Stimulated activated CD4-positive, alpha-beta T cell treated with anti-CD3 and anti-CD28 coated beads, Interleukin-1b, Interleukin-23, amount 100 ng/mL, for 1 hour (primary cell): ENCODE measurements at places on chromosomes 7 and 10.

DNA sequence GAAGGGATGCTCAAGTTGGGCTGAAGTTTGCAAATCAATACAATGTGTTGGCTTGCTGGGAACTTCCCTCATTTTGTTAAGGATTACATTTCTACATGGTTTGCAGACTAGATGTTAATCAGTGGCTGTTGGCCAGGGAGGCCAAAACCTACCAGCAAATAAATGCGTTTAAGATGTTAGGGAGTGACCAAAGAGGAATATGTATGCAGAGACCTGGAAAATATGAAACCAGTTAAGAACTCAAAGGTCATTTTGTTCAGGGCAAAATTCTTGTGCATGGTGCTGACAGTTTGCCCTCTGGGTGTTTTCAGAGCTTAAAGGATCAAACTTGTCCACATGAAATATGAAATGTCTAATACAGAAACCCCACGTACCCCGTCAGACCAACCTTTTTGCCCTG, 30.3 kb downstream of the GATA3 start:
- DNase-seq = no peak

GRCh38 chr10:24209432-24209771, 464 bp downstream of the KIAA1217 start:
- no peak for DNase-seq

DNA sequence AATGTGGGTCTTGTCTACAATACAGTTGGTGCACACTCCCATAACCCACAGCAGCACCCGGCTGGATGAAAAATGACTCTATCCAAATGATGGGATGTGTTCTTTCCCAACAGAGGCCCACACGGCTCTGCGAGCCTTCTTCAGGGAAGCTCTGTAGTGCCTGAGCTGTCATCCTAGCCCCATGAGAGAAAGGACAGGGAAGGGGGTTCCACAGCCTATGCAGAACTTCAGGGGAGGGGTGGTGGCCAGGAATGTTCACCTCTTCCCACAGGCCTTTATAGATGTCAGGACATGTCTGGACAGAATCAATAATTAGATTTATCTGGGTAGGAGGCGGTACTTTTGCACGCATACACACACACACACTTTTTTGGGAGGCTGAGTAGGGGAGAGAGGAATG, 109.0 kb downstream of the JCAD start:
- DNase-seq = no peak

DNA sequence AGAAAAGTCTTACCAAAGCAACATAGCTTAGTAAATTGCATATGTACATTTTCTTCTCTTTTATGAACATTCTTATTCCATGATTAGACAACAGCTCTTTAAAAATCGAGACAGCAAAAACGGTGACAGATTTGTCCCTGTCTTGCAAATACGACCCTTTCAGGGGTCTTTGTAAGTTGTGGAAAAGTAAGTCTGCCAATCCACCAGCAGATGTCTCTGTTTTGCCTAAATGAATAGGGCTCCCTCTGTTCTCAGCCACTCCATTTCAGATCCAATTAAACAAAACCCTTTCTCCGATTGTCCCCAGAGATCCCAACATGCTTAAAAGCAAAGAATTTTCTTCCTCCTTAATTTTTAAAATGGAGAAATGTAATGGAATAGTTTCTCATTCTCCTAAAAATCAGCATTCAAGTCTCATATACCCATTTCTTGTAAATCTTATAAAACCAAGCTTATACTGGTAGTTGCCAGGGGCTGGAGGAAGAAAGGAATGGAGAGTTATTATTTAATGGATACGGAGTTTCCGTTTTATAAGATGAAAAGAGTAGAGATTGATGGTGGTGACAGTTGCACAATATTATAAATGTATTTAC, 61.0 kb upstream of the NFE2L3 start:
- DNase-seq = no peak

DNA sequence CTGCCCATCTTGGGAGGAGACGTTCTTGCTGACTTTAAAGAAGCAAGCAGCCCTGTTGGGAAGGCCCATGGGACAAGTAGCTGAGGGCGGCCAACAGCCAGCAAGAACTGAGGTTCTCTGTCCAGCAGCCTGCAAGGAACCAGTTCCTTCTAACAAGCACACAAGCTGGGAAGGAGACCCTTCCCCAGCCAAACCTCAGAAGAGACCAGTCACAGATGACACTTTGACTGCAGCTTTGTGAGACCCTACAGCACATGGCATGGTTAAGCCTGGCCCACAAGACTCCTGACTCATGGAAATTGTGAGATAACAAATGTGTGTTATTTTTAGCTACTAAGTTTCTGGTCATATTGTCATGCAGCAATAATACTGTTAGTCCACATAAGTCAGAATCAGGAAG, 99.9 kb downstream of the PRLHR start:
- DNase-seq = no peak

DNA sequence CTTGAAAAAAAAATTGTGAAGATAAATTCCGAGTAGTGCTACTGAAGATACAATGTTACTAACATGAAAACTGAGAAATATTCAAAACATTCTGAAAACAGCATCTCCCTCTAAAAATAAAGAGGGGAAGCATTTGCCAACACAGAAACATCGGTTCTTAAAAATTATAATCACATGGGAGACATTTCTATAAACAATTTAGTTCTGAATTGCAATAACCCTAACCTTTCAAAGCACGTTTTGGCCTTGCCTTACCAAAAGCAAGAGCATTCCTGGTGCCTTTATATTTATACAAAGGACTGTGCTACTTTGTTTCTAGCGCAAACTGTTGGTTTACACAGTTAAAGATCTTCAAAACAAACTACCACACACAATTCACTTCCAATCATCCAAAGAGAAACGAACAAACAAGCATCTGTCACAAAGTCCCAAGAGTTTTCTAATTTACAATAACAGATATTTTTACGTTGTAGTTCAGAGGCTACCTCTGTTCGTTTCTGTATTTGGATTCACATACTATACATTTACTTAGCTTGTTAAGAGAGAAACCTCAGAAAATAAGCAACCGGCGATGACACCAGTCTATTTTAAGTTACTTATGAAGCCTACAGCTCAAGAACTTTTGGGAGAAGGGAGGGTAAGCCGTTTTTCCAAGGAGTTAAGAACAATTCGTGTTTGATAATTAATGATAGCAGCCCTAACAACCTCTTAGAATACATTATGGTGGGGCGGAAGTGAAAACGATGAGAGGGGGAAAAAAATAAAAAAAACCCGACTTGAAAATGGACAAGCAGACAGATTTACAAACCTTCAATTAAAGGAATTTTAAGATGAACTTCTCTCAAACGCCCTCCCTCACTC, 1.3 kb downstream of the ABI1 start:
- no peak for DNase-seq

DNA sequence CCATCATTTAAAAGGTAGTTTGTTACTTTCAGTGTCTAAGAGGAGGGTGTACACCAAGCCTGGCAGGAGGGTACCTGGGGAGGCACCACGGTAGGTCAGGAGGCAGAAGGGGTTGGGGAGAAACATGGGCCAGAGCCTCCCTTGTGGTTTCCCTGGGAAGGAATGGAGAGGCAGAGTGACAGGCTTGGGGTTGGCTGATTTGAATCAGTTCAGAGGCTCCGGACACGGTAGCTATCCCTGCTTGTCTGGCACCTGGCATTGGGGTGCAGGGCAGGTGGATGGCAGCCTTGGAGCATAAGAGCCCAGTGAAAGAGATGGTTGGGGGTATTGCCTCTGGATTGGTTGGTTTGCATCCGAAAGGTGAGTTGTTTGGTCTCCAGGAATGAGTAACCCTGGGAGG, 30.2 kb upstream of the PFKP start:
- DNase-seq = no peak

- no peak for DNase-seq
These were observed 260.3 kb downstream of the AHR start for GRCh38 chr7:17558558-17559332.

- DNase-seq = no peak
These were observed 315.1 kb downstream of the TNS3 start for GRCh38 chr7:47266799-47267198.

DNA sequence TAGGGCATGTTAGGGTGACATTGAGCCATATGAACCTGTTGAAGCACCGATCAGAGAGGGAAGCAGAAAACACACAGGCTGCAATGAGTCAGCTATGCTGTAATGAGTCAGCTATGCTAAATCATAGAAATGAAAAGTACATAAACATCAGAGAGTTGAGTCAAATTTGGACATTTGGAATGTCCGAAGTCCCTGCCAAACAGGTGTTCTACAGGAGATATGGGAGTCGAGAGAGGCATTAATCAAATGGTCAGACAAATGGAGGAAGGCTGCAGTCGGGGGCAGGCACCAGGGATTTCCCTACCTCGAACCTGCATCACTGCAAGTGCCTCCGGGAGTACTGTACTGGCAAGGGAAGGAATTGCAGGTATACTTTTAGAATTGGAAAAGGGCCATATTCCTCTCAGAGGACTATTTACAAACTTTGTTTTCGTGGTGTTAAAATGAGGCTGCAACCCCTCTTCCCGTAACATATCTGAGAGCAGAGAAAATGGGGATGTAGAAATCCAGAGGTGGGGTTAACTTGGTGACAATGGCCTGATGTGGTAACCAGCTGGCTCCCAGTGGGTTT, 8.8 kb upstream of the ZC3HAV1 start:
- no peak for DNase-seq

DNA sequence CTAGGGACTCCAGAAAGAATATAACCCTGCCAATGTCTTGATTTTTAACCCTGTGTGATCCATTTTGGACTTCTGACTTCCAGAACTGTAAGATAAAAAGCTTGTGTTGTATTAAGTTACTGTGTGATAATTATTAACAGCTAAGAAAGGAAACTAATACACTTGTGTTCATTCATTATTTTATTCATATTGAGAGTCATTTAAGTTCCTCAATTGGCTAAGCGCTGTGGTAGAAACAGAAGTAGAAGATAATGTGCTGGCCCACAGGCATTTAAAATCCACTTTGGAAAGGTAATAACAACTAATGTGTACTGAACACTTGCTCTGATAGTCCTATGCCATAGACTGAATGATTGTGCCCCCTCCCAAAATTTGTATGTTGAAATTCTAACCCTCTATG, 471.7 kb upstream of the GHITM start:
- DNase-seq = no peak

DNA sequence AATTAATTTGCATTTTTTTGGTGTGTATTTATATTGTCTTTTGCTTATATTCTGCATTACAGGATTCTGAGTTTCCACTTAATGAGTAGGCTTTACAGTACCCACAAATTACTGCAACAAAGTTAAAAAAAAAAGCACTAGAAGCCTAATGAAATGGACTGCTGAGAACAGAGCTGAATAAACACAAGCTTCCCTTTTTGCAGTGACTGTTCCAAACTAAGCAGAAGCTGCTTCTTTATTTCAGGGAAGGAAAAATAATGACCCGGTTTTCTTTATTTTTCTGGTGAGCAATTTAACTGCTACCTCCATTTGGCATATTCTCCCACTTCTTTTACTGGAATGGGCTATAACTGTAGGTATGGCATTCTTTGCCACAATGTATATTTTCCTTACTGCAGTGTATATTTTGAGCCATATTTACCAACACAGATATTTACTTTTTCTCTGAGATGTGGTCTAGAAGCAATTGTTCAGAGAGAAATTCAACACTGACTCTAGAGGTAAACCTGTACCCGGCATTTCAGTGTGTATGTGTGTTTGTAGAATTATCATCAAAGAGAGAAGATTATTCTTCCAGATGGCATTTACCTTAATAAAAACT, 56.9 kb downstream of the HDAC9 start:
- no peak for DNase-seq

DNA sequence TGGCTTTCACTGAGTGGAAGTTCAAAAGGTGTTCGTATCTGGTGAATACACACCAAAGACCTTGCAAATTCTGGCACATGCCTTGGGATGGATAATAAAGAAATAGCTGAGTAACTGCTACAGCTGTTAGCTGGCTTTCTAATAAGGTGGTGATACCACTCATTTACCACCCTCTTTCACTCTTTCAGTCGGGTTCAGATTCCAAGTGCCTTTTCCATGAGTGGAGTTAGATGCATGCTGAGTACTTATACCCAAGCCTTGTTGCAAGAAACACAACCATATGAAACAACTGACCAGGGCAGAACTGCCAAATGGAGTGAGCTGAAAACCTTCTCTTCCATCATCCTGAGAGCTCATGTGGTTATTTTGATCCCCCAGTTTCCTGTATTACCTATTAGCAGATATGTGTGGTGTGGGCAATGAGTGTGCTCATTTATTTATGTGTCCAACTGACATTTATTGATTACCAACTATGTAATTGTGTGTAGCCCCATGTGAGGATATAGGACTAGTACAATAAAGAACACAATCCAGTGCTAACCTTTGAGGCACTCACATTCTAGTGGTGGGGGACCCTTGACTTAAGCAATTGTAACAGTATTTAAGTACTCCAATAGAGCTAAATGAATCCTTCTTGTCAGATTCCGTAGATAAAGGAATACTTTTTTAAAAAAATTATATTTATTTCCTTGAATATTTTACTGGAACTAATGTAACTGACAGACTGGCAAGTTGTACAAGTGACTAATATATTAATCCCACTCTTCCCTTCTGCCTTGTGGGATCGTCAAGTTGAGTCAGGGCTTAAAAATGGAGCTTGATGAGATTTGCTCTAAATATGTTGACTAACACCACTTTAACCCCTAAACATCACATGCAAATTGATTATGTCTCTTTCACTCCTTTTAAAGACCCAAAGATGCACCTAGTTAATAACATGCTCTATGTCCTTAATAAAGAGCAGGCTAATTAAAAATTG, 124.7 kb downstream of the ARID5B start:
- DNase-seq = no peak

DNA sequence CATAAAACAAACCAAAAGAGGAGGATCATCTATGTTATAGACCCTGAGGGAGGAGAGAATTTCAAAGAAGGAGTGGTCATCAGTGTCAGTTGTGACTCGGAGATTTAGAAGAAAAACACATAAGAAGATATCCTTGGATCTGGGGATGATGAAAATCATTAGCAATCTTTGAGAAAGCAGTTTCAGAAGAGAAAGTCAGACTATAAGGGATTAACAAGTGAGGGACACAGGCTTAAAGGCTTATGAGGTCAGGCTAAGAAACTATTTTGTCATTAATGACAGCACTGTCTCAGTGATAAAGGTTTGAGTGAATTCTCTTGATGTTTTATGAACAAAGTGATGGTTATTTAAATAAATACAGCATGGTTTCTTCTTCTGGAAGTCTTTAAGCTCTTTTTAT, 6.1 kb upstream of the GPR85 start:
- DNase-seq = no peak

- peak; percentile 2 for DNase-seq
These were observed 115.5 kb upstream of the GNAI1 start for GRCh38 chr7:80018941-80019808.

DNA sequence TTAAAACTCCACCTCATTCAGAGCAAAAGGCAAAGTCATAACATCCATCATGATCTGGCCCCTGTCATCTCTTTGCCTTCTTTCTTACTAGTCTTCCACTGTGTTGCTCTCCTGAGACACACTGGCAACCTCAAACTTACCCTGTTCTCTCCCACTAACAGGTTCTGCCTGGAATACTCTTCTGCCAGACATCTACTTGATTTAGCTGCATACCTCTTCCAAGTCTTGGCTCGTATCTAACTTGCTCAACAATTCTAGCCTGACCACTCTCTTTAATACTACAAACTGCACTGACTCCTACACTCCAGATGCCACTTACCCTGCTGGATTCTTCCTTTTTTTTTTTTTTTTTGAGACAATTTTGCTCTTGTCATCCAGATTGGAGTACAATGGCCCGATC, 167.0 kb upstream of the MTPN start:
- DNase-seq = no peak
